ENCODE measurements at places on chromosomes 7 and 10.

DNA sequence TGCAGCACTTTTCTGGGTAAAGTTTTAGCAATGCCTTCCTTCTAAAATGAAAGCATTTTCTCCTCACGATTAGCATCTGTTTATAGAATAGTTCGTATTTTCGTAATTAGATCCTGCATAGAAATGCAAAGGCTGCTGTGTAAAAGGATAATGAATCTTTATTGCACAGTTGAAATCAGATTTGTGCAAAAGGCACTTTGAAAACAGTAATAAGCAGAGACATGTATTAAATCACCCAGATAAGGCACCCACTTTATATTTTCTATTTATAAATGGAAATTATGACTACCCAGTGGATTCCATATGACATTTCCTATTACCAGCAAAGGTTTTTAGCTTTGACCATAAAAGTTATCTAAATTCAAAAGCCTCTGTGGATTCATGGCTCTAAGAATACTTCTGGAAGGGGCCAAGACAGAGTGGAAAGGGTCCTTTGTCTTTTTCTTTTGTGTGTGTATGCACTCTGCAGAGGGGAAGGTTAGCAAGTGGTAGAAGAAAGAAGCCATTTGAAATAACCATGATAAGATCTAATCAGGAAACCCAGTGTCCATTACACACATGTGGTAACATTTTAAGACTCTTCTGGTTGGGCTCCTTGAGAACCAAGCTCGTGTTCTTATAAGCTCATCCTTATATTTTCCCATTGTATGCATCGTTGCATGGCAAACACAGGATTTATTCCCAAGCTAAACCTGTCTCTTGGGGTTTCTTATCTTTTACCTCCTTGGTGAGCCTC lies 612.1 kb downstream of the AUTS2 start:
- no peaks in the 10 kb centered on the region for H3K27me3 ChIP-seq
- H3K4me1 ChIP-seq: peaks cover 12% of the 10 kb centered on the region
- H3K27ac ChIP-seq: no peak overlapping the region
- no peak for DNase-seq
- H3K36me3 ChIP-seq: peaks cover 1% of the 10 kb centered on the region

GRCh38 chr10:93541402-93542357 lies 24.8 kb upstream of the FFAR4 start:
- no peak overlapping the region for H3K4me3 ChIP-seq
- H3K4me1 ChIP-seq: peaks cover 5% of the 10 kb centered on the region
- no peak overlapping the region for H3K27ac ChIP-seq
- H3K27me3 ChIP-seq: peaks cover 32% of the 10 kb centered on the region
- no peaks in the 10 kb centered on the region for H3K36me3 ChIP-seq

- no peak overlapping the region for H3K27ac ChIP-seq
- peaks cover 24% of the 10 kb centered on the region for H3K4me1 ChIP-seq
- H3K36me3 ChIP-seq: no peaks in the 10 kb centered on the region
- H3K27me3 ChIP-seq: no peaks in the 10 kb centered on the region
- H3K4me3 ChIP-seq: no peak overlapping the region
- DNase-seq: no peak
Measured at GRCh38 chr7:30524545-30524944, 19.9 kb upstream of the GGCT start.

- no peaks in the 10 kb centered on the region for H3K4me1 ChIP-seq
- H3K27me3 ChIP-seq: peaks cover 23% of the 10 kb centered on the region
- H3K36me3 ChIP-seq: no peaks in the 10 kb centered on the region
- no peak overlapping the region for H3K27ac ChIP-seq
- H3K4me3 ChIP-seq: no peak overlapping the region
- no peak for DNase-seq
Measured at GRCh38 chr10:98096731-98097130, 37.7 kb upstream of the R3HCC1L start.

GRCh38 chr7:109641445-109641844 lies 1071.8 kb downstream of the DNAJB9 start:
- H3K27ac ChIP-seq: no peak overlapping the region
- no peaks in the 10 kb centered on the region for H3K36me3 ChIP-seq
- DNase-seq: no peak
- H3K27me3 ChIP-seq: no peaks in the 10 kb centered on the region
- no peaks in the 10 kb centered on the region for H3K4me1 ChIP-seq

GRCh38 chr10:114915294-114915693 lies 22.7 kb upstream of the TRUB1 start:
- H3K4me3 ChIP-seq: no peak overlapping the region
- H3K27me3 ChIP-seq: no peaks in the 10 kb centered on the region
- H3K27ac ChIP-seq: no peak overlapping the region
- DNase-seq: no peak

DNA sequence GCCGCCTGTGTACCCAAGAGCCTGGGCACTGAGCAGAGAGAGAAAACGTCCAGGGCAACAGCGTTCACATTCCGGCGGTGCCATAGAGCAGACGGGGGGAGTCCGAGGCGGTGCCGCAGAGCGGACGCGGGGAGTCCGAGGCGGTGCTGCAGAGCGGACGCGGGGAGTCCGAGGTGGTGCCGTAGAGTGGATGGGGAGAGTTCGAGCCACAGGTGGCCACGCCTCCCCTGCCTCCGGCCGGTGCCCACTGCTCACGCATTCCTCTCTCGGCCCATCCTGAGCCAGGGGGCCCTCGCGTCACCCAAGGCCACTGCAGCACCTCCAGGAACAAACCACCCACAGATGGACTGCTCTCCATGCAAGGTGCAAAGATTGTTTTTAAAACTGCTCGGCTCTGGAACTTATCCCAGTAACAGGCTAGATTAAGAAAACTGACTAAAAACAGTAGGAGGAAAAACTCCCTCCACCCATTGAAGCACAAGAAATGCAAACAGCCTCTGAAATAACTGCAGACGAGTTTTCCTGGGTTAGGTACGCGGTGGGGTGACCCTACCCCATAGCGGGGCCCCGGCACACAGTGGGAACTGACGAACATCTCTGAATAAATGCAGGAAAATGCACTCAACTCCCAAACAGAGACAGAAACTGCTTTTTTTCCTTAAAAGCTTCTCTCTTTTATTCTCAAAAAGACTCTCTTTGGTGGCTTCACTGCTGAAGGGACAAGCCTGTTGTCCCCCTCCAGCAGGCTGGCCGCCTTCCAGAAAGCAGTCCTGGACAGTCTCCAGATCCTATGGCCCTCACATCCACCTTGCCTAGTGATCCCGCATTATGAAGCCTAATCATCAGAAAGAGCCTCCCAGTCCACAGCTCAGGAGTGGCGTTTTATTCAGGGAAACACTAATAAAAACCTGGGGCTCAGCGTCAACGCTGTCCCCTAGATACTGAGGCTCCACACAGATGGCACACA lies 55.9 kb downstream of the DIP2C start:
- H3K27ac ChIP-seq: peak overlapping the region; percentile 62
- DNase-seq: no peak
- H3K4me1 ChIP-seq: peaks cover 14% of the 10 kb centered on the region

DNA sequence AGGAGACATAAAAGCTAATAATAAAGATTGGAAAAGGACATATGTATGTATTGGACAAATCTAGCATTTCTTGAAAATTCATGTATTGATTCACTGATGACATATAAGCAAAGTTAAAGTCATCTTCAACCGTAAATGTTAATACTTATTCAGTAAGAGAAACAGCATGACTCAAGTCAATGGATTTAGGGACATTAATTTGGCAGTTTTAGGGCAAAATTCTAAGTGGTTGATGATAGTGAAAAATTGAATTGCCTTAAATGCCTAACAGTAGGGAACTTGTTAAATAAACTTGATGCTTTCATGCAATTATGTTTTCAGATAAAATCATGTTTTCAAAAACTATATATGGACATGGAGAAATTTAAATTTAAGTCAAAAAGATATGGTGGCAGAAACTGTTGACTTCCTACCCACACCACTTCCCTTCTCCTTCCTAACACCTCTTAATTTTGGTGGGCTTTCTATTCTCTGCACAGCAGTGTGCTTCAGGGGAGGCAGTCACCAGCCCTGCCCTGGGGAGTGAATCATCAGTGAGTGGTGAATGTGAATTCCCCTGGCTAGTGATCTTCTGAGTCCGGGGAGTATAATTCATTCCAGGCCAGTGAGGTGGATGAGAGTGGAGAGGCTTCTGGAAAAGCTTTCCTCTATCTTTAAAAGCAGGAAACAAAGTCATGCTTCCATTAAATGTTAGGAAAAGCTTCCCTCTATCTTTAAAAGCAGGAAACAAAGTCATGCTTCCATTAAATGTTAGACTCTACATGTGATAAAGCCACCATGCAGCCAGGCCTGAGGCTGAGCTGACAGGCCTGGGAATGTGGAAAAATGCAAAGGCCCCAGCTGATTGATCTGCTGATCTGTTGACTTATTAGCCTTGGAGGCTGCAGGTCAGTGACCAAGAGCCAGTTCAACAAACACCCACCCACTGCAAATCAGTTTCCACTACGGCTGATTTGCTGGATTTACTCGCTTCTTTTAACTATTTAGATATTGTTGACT lies 25.2 kb upstream of the ITGB1 start:
- H3K27ac ChIP-seq: peak overlapping the region; percentile 97
- peak overlapping the region; percentile 41 for H3K4me3 ChIP-seq
- H3K27me3 ChIP-seq: no peaks in the 10 kb centered on the region
- peaks cover 41% of the 10 kb centered on the region for H3K4me1 ChIP-seq
- no peaks in the 10 kb centered on the region for H3K36me3 ChIP-seq
- DNase-seq: no peak

- H3K27ac ChIP-seq: no peak overlapping the region
- no peak overlapping the region for H3K4me3 ChIP-seq
- H3K27me3 ChIP-seq: peaks cover 31% of the 10 kb centered on the region
- no peak for DNase-seq
- no peaks in the 10 kb centered on the region for H3K4me1 ChIP-seq
- H3K36me3 ChIP-seq: peaks cover 5% of the 10 kb centered on the region
Measured at GRCh38 chr10:132878730-132879407, 63.5 kb downstream of the CFAP46 start.

DNA sequence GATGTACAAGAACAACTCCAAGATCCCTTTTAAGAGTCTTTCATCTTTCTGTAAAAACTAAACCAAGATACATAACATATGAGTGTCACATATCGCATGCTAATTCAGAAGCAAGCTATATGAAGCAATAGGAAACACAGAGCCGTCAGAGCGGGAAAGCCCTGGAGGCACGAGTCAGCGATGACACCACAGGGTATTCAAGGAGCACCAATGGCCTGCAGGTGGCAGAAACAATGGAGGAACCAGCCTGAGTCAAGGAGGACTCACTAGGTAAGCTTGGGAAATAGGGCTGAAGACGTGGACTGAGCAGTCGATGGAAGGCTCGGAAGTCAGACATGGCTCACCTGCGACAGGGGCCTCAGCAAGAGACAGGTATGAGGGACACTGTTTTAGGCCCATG lies 214.4 kb downstream of the FAM107B start:
- H3K36me3 ChIP-seq: peaks cover 4% of the 10 kb centered on the region
- no peak overlapping the region for H3K4me3 ChIP-seq
- H3K27ac ChIP-seq: no peak overlapping the region
- DNase-seq: no peak
- H3K27me3 ChIP-seq: no peaks in the 10 kb centered on the region

DNA sequence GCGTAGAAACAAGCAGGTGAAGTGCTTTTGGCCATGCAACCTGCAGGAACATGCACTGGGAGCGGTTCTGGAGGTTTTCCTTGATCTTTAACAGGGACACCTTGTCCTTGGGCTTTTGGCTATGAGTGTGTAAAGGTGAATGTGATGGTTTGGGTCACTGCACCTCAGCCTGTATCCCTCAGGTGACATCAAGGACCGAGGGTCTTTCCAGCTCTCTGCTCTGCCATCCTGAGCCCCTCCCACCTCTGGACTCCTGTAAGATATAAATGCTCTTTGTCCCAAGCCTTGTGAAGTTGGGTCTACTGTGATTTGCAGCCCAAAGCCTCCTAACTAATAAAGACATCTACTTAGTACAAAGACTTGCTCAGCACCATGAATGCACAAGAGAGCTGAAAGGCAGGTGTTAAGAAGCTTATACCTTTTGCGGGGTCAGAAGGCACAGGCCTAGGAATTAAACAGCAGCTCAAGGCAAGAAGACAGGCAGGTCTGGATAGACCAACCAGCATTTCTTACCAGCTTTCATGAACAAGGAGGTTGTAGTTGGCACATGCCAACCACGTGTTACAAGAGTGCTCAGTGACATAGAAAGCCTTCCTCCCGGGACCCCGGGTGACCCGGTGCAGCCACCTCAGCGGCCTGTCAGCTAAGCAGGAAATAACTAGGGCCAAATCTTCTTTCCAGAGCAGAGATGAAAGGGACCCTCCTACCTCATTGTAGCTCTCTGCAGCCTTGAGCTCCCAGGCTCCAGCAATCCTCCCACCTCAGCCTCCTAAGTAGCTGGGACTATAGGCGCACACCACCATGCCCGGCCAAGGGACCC lies 89.9 kb downstream of the CARD11 start:
- H3K4me3 ChIP-seq: no peak overlapping the region
- no peaks in the 10 kb centered on the region for H3K4me1 ChIP-seq
- H3K27ac ChIP-seq: no peak overlapping the region

DNA sequence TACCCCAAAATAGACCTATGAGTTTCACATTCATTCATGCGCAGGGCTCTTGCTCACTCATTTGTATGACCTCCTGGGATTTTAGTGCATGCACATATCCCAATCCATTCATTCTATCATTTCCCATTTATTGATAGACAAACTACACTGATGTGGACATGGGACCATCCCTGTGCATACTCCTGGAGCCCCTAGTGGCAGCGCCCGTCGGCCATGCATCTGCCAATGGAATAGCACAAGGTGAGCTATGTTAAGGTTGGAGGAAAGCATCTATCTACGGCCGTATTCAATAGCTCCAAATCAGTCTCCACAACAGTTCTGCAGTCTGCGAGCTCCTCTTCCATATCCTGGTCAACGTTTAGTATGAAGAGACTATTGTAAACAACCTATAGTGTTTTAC lies 31.7 kb upstream of the FIGNL1 start:
- no peak for DNase-seq
- no peak overlapping the region for H3K4me3 ChIP-seq
- no peaks in the 10 kb centered on the region for H3K36me3 ChIP-seq

DNA sequence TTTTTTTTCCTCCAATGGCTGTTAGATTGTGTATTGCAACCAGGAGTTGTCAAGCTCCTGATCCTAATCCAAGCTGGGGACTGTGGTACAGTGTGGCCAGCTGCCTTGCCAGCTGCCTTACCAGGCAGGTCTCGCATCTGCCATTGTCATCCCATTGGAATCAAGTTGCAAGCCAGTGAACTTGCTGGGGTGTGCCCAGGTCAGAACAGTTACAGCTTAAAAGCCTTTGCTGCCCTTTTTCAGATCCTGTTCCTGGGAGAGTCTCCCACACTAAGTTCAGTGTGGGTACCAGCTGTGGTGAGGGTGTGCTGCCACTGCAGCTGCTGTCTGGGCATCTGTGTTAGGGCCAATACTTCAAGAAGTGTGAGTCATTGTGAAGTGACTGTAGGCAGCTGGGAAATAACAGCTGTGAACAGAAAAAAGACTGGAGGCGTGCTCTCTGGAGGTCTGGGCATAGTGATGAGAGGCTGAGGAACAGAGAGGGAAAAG lies 72.8 kb downstream of the CCNY start:
- H3K27me3 ChIP-seq: no peaks in the 10 kb centered on the region
- peak overlapping the region; percentile 51 for H3K27ac ChIP-seq
- DNase-seq: no peak
- peaks cover 18% of the 10 kb centered on the region for H3K4me1 ChIP-seq

GRCh38 chr7:132561763-132562162 lies 14.5 kb downstream of the PLXNA4 start:
- no peak overlapping the region for H3K4me3 ChIP-seq
- peaks cover 63% of the 10 kb centered on the region for H3K27me3 ChIP-seq
- DNase-seq: no peak
- H3K27ac ChIP-seq: no peak overlapping the region
- no peaks in the 10 kb centered on the region for H3K4me1 ChIP-seq

GRCh38 chr10:7666253-7667023 lies at the start of gene ITIH5:
ITIH5 (minus strand) TSS chr10:7666966; CDS start chr10:7666892, 74 bp downstream.
- no peaks in the 10 kb centered on the region for H3K36me3 ChIP-seq
- DNase-seq: peak; percentile 16
- peak within 1 kb of the TSS; percentile 80 for H3K4me3 ChIP-seq
- peak within 1 kb of the TSS; percentile 29 for H3K27ac ChIP-seq
- H3K27me3 ChIP-seq: peaks cover 65% of the 10 kb centered on the region

Data from progenitor cell of endocrine pancreas (in vitro differentiated cells).